ENCODE measurements at places on chromosomes 13 and 19.

GRCh38 chr19:50465000-50465399 is 11.3 kb upstream of the EMC10 start:
- no peak for DNase-seq

DNA sequence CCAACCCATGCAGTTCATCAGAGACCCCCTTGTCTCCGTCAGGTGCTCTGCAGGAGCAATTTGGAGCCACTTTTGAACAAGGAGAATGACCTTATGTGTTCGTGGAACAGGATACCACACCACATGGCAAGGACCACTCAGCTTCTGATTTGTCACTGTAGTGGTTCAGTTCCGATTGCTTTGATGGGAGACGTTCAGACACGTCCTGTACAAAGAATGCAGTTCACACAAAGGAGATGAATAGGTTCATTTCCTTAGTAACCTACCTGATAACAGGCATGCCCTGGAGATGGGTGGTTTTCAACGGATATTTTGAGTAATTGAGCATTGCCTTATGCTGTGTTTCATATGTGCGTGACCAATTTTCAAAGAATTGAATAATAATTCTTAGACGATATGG is 17.2 kb downstream of the FGF9 start:
- DNase-seq = no peak

- DNase-seq = no peak
These were observed 14.6 kb downstream of the GJB2 start for GRCh38 chr13:20178156-20178555.

DNA sequence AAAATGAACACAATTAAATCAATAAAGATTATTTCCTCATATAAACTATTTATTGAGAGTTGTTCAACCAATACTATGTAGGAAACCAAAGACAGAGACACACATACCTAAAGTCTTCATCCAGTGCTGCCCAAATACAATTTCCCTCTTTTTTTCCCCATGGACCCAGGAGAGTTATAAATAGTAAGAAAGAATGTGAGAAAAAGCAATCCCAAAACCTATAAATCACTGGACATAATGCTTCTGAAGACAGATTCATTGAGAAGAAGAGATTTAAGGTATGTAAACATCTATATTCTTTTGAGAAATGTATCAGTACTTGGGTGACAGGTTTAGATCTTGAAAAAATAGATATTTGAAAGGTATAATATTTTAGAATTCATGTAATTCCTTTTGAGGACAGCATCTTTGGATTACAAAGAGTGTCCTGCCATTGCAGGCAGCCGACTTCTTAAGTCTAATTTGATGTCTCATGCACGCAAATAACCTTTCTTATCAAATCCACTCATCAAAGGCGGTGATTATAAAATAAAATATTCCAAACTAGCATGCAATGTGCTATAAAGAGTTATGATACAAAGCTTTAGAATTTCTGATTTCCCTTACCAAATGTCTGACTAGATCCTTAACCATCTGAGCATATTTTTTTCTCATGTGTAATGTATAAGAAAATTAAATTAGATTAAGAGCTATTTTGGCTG is 739.4 kb downstream of the LIG4 start:
- DNase-seq = no peak

DNA sequence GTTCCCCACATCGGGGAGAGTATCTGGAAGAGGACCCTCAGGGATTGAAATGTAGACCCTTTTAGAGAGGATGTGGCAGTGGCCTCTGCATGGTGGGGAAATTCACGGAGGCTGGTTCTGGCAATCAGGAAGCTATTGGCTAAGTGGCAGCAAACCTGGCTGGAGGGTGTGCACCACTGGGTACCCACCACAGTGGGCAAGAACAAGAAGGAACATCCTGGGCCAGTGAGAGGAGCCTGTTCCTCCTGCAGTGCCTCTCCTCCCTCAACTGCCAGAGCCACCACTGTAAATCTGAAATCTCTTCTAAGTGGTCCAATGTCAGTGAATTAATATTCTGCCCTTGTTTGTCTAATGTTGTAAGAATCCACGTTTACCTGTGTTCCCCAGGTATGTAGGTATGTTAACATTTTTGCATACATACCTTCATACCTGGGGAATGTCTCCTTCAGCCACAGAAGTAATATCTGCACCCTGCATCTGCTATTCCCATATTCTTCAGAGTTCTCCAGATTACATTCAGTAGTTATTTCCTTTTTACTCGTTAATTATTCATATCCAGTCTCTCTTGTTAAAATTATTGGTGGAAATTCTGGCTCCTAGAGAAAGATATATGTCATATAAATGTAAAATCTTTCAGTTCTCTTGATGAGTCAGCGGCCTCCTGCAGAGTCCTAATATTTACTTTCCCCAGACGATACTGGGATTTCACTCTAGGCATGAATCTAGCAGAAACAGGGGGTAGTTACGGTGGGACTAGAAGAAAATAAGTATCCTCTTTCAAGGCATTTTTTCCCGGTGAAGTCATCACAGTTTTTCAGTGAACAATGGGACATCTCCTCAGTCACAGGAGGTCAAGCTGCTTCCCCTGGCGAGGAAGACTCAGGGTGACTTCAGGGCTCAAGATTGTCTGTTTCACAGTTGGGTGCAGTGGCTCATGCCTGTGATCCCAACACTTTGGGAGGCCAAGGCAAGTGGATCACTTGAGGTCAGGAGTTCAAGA is 148.3 kb downstream of the MYO16 start:
- no peak for DNase-seq

GRCh38 chr19:4693471-4694121 is 23.5 kb upstream of the MYDGF start:
- DNase-seq = no peak

GRCh38 chr13:50889317-50889716 is 20.3 kb upstream of the RNASEH2B start:
- no peak for DNase-seq

DNA sequence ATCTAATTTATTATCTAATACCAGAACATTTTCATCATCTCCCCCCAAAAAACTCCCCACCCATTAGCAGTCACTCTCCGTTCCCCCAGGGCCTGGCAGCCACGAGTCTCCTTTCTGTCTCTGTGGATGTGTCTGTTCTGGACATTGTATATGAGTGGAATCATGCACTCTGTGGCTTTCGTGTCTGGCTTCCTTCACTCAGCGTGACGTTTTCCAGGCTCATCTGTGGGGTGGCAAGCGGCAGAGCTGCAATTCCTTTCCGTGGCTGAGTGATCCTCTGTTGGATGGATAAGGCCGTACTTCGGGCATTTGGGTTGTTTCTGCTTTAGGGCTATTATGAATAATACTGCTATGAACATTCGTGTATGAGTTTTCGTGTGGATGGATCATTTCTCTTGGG is 3.1 kb downstream of the AP2S1 start:
- DNase-seq = no peak

DNA sequence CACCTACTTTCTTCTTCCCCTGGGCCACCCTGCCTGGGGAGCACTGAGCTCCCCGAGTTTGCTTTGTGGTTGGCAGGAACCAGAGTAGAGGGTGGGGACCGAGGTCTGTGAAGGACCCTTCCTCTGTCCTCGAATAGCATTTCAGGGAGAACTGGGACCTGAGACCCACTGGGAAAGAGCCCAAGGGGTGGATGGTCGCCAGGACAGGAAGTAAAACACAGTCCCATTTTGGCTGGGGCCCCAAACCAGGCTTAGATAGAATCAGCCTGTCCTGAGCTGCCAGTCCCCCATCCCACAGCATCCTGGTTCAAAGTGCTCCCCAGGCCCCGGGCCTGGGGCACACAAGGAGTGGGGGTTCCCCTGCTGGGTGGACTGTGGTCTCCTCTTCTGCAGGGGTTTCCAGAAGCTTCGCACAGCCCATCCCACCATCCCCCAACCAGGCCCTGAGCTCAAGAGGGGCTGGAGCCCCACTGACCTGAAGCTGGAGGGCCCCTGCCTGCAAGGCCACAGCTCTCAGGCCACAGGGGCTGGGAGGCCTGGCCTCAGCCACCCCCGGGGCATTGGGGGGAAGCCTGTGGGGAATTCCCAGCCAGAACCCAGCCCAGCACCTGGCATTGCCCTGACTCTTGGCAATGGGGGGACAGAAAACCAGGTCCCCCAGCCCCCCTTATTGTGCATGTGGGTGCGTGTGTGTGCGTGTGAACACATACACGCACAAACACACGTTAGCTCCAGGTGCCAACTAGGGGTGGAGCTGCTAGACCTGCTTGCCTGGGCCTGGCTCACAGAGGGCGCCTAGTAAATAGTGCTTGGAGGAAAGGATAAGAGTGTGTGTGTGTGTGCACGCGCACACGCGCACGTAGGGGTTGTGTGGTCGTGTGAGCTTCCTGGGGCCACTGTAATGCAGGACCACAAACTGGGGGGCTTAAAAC is 995 bp upstream of the MKNK2 start:
- DNase-seq = no peak

DNA sequence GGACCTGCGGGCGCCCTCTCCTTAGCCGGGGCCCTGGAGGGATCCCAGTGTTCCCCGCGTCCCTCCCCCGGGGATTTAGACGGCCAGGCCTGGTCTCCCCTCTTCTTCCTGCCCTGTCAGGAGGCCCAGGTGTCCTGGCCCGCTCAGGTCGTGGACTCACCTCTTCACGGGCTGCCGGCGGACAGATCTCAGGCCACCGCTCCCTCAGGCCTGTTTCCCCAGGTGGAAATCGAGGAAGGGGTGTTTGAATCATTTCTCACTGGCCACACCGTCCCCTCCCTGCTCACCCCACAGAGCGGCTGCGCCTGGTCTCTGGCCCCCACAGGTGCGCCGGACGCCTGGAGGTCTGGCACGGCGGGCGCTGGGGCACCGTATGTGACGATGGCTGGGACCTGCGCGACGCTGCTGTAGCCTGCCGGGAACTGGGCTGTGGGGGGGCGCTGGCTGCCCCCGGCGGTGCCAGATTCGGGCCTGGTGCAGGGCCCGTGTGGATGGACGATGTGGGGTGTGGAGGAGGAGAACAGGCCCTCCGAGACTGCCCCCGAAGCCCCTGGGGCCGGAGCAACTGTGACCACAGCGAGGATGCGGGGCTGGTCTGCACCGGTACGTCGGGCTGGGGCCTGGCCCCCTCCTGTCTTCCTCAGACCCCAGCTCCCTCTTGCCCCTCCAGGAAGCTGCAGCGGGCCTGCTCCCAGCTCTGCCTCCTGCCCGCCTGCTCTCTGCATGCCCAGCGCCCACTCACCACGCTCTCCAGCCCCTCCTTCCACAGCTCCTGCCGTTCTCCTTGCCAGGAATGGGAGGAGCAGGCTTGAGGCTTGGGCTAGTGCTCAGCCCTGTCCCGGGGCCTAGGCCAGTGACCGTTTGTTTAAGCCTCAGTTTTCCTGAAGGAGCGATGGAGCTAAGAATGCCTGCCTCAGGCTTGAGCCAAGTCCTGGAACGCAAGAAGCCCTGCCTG is 2.5 kb downstream of the SSC5D start:
- no peak for DNase-seq

DNA sequence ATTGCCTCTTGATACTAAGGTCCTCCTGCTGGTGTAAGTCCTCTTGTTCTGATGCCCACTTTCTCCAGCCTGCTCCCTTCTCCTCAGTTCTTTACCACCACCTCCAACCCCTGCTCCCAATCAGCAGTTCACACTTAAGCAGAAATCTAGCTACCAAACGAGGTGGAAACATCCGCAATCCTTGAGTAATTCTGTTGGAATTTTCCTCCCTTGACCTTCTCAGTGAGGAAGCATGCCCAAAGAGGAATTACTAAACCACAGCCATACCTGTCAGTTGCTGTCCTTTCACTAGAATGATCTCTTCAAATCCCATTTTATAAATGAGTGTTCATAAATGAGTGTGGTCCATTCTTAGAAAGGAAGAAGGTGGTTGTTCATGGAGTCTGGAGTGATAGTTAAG is 289.9 kb downstream of the DACH1 start:
- DNase-seq = no peak

GRCh38 chr13:113035213-113035800 is 66.3 kb downstream of the MCF2L start:
- no peak for DNase-seq

DNA sequence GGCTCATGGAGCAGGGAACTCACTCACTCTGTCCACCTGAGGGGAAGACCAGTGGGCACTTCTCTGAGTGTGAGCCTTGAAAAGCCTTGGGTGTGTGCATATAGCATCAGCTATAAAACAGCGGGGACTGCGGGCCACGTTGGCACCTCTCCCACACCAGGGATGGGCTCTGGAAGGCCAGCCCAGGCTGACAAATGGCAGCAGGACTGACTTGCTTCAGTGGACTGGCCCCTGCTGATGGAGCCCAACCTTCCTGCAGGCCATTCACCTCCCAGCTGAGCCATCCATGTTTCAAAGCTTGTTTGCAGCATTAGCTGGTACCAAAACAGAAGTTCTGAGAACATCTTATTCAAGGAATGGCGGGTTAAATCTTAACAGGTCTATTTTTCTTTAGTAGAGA is 21.0 kb downstream of the TSHZ3 start:
- no peak for DNase-seq

DNA sequence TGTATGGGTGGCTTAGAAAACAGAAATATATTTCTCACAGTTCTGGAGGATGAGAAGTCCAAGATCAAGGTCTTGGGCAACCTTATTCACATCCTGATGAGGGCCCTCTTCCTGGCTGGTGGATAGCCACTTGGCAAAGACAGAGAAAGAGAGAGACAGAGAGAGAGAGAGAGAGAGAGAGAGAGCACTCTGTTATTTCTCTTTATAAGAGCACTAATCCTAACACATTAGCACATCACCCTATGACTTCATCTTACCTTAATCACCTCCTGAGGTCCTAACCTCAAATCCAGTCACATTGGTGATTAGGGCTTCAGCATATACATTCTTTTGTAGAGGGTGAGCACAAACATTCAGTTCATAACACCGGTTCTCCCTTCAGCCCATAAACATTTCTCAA is 430.3 kb downstream of the EFNB2 start:
- DNase-seq = no peak

DNA sequence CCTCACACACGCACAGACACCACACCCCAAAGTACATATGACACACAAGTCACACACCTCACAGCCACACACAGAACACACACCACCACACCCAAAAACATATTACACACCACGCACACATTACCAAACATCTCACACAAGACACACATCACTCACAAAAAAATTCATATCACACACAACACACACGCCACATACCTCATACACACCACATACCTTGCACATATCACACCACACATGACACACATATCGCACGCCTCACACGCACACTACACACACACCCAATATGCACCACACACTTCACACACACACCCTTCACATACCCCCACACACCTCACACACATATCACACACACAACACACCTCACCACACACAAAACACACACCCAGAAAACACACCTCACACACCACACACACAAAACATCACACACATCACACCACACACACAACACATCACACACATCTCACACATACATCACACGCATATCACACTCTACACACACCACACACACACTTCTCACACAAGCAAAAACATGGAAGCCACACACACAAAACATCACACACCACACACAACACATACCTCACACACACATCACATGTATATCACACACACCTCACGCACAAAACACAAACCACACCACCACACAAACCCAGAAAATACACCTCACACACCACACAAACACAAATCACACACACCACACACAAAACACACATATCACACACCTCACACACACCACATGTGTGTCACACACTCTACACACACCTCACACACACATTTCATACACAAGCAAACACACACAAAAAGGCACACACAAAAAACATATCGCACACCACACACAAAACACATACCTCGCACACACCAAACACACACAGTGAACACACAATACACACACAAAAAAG is 132.1 kb downstream of the CRYL1 start:
- no peak for DNase-seq

GRCh38 chr19:13997631-13997962 is 8.5 kb downstream of the RFX1 start:
- DNase-seq = no peak

- DNase-seq = no peak
These were observed 1254.2 kb upstream of the SLC10A2 start for GRCh38 chr13:104320446-104320845.

GRCh38 chr19:44972802-44973201 is 17.6 kb downstream of the CLPTM1 start:
- no peak for DNase-seq
